ENCODE measurements at places on chromosomes 3 and 15.

DNA sequence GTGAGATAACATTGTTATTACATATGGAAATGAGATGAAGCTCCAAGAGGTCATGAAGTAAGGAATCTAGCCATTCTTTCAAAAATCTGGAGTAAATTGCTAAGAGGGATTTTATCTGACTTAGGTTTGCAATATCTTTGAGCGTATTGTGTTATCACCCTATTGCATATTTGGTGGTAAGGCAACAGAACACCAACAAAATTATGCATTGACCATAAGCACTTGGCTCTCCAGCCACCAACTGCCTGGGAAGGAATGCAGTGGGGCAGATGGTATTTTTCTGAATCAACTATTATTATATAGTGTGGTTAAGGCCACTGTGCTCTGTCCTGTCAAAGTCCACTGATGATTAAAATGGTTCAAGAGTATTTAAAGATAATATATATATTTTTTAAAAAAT is 287.9 kb upstream of the SEMA6D start:
- DNase-seq, result no peak

DNA sequence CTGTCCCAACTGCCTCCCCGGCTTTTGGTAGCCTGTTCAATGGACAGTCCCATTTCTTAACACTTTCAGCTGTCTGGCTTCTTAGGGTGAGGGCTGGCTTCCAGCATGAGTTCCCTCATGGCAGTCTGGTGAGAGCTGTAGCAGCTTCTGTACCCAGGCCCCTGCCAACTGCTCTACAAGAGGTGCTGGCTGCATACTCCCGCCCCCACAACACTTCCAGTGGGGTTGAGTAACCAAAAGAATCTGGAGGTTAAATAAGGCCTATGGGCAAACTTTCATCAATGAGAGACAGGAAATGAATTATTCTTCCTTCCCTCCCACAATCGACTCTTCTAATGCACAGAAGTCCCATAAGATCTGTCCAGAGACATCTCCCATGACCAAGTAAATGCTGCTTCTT is 145.0 kb downstream of the NEK10 start:
- no peak for DNase-seq

- no peak for DNase-seq
These were observed 399.6 kb downstream of the PTPRG start for GRCh38 chr3:61960976-61961375.

- no peak for DNase-seq
These were observed 51.7 kb downstream of the MYO5C start for GRCh38 chr15:52243697-52244555.

GRCh38 chr3:133256787-133257483 is 142.9 kb upstream of the BFSP2 start:
- DNase-seq, result peak; percentile 36

- DNase-seq, result no peak
These were observed 10.0 kb upstream of the SPINK8 start for GRCh38 chr3:48343432-48343831.

DNA sequence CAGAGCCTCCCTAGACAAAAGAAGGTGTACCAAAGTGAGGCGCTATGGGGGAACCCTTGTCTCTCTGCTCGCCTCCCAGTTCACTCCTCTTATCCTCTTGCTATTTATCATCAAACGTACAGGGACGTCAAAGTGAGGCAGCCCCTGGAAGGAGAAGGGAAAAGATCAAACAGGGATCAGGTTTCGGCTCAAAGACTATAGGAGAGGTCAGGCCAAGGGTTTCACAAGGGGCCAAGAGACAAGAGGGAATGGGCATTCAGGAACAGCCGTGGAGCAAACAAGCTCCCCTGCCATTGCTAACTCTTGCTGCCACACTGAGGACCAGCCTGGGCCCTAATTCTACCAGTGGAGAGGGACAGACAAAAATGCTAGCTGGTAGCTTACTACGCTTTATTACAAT is 168.7 kb downstream of the GREM1 start:
- DNase-seq, result no peak

GRCh38 chr3:33001889-33002288 is 50.4 kb downstream of the CCR4 start:
- DNase-seq, result no peak

- peak; percentile 100 for DNase-seq
These were observed 93.7 kb downstream of the RAD18 start for GRCh38 chr3:8869613-8870012.

DNA sequence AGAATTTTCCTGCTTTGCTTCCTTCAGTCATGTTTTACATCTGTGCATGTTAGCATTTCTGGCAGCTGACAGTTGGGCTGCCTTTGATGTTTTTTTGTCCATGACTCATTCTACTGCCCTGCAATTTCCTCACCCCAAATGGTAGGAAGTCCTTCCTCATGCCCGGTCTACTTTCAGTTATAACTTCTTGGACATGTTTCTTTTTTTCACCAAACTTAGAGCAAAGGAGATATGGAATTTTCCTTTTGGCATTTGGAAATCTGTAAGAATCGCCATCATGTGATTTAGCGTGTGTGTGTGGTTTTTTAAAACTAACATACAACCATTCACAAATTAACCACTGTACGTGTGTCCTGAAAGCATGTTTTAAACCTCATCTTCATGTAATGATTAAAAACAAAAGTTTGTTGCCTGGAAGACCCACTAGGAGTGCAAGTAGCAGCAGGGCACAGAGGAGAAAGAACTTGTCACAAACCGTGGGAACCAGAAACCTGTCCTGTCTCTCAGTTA is 430.7 kb upstream of the CFAP20DC start:
- DNase-seq, result peak; percentile 49

- DNase-seq, result no peak
These were observed 36.1 kb downstream of the PCSK6 start for GRCh38 chr15:101453123-101454120.

- no peak for DNase-seq
These were observed 38.8 kb upstream of the IGSF11 start for GRCh38 chr3:119073258-119074001.

DNA sequence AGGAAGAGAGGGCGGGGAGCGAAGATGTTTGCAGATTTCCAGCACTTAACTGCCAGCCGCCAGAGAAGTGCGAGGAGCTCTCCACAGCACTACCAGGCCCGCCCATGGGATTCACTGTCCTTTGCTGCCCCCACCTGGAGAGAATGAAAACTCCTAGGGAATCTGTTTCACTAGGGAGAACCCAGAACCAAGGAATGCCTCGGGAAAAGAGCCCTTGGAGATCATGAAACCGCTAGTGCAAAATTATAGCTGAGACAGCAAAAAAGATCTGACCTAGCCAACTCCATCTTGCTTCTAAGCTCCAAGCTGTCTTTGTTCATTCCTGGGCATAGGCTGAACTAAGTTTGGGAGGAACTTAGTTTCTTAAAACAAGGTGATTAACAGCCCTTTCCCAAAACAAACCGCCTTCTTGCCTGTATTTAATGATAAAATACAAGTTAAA is 82.6 kb upstream of the GCNT3 start:
- peak; percentile 96 for DNase-seq

DNA sequence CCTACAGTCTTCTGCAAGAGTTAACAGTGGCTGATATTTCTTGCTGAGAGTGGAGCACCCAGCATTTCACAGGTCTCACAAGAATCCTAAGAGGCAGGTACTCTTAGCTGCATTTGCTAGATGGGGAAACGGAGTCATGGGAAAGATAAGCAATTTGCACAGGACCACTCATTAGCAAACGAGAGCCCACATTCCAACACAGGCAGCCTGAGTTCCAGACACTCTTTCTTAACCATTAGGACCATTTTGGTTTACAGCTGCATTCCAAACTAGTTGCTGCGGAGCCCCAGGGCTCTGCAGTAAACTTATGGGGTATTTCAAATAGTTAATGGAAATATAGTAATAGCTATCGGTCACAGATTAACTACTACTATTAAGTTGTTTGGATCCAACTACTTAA is 42.5 kb downstream of the LYZL4 start:
- no peak for DNase-seq

DNA sequence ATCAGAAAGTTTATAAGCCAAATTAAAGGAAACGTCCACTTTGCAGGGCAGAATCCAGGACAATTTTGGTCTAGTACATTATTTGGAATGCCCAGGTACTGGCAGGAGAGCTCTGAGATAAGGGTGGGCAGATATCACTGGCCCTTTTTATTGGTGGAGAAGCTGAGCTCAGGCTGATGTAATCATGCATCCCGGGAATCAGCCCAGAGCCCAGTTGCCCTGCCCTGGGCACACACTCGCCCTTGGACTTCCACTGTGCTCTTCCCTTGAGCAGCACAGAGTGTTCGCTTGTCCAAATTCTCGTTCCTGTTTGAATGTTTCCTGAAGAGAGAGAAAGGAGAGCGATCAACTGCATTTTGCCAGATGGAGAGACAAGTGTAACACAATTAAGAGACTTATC is 3.7 kb downstream of the AQP9 start:
- DNase-seq, result no peak

DNA sequence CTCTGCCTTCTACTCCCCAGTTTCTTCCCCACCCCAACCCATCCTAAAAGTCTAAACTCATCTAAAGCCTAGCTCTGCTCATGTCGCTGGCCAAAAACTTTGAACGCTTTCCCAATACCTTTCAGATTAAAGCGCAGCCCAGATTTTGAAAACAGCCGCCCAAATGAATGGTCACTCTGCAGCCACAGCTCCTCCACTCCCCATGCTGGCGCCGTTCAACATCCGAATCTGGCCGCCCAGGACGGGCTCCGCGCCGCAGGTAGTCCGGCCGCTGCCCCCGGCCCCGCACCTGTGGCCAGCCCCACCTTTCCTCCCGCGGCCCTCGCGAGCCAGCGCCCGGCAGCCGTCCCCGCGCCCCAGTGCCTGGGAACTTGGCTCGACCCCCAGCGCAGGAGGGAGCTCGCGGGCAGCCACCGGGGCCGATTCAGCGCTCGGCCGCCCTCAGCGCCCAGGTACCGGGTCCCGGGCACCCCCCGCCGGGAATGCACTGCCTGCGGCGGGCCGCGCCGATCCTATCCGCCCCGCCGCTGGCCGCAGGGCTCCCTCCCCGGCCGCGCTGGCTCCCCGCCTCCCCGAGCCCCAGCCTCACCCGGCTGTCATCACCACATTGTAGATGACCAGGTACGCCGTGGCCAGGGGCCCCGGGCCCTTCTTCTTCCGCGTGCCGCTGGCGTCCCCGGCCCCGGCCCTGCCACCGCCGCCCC is 417 bp downstream of the HACD2 start:
- no peak for DNase-seq

DNA sequence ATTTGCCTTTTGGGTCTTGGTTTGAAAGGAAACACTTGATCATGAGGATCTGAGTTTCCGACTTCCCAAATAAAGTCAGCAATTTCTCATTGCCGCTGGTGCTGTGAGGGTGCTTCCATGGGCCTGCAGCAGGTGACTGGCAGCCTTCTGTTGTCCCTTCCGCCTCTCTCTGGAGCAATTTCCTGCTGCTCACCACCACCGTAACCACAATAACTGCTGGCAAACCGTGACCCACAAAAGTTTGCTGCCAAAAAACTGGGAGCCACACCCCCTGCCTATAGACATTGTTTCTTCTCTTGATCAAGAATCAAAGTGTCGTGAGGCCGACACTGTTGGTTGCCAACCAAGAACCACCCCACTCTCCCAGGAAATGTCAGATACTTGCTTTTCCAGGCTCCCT is 164.0 kb downstream of the NR2F2 start:
- DNase-seq, result no peak

Data from kidney glomerular epithelial cell (primary cell).